NK-92 treated with Interleukin-12 subunit alpha and Interleukin-12 subunit beta, amount 100 ng/mL, for 24 hours (cell line): ENCODE measurements at places on chromosomes 5 and 9.

DNA sequence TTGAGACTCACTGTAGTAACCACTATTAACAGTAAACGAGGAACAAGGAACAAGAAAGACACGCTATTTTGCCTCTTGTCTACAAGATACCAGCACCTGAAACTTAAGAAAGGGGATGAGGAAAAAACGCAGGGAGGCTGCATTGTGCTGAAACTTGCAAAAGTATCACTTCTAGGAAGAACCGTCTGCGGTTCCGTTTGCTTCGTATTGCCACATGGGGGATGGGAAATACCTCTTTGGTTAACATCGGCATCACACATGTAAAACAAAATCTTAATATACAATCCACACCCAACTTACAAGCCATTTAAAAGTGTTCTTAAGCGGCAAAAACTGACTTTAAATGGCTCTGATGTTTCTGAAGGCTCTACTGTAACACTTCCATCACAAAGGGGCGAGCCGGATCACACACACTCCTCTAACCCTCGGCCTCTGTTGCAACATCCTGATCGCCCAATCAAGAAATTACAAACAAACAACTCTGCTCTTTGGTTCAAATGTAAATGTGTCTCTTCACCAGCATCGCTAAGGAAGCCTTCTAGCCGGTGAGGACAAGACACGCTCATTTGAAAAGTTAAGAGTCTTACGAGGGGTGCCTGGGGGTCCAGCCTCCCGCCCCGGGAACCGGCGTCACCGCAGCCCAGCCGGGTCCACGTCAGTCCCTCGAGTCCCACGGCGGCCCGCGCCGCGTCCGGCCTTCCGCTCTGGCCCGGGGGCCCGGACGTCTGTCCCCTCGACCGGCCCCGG is 621 bp downstream of the SEC16A start:
- DNase-seq, result peak; percentile 38

DNA sequence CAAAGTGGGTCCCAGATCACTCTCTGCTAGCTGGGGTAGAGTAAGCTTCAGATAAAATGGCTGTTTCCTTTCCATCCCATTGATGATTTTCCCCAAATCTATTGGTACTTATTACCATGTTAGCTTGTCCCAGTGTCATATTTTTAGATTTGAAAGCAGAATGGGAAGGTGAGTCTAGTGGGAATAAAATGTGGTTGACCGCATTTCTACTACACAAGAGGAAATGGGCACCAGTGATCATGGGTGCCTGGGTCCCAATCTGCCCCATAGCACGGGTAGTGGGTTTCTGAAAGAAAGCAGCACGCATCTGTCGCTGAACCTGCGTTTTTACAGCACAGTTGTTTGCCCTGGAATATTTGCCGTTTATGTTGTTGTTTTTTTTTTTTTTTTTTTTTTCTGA is 20.1 kb downstream of the DAPK1 start:
- DNase-seq, result no peak

GRCh38 chr9:109560470-109561132 is 62.5 kb upstream of the PTPN3 start:
- DNase-seq, result no peak

DNA sequence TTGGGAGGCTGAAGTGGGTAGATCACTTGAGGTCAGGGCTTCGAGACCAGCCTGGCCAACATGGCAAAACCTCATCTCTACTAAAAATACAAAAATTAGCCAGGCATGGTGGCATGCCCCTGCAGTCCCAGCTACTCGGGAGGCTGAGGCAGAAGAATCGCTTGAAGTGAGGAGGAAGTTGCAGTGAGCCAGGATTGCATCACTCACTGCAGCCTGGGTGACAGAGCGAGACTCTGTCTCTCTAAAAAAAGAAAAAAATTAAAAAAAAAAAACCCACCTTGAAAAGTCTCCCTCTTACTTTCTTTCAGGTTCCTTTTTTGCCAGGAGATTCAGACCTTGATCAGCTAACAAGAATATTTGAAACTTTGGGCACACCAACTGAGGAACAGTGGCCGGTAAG is 34.2 kb downstream of the CDK7 start:
- no peak for DNase-seq

DNA sequence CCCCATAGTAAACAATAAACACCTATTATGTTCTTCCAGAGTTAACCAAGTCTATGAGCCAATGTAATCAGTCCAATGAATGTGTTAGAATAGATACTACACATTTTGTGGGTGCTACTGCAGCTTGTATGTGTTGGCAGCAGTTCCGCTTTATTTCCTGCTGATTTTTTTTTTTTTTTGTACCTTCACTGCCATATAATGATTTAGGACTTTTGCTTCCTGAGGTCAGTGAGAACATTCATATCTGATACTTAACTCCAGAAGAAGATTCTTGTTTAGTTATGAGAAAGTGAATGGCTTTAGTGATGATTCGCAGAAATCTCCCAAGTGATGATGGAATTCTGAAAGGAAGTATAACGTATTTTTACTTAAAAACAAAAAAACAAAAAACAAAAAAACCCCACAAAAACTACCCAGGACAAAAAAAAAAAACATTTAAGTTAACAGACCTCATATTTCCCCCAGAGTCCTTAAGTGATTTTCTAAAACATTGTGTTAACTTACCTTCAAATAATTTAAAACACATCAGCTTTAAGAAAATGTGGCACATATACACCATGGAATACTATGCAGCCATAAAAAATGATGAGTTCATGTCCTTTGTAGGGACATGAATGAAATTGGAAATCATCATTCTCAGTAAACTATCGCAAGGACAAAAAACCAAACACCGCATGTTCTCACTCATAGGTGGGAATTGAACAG is 24.7 kb upstream of the LMNB1 start:
- no peak for DNase-seq

- no peak for DNase-seq
Observed at GRCh38 chr5:157860898-157861890, 2.2 kb upstream of the CLINT1 start.

DNA sequence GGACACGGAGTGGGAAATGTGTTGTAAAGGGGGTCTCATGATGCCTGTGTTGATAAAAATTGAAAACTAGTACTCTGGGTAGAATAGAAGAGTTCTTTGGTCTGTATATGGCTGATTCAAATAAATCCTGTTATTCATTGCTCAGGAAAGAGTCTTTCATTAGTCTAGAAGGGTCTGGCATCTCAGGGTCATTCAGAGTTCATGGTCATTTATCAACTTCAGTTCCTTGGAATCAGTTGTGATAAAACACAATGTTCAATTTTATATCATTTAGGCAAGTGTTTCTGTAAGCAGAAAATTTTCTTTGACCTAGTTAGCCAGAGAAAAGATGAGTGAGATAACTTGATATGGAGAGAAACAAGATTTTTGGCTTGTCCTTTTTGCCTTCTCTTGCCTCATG is 36.3 kb downstream of the SPATA31D1 start:
- DNase-seq, result no peak

GRCh38 chr5:74504463-74504862 is 136.1 kb downstream of the ENC1 start:
- no peak for DNase-seq

- DNase-seq, result no peak
Observed at GRCh38 chr5:21686706-21687105, 1166.4 kb downstream of the CDH12 start.

- DNase-seq, result no peak
Observed at GRCh38 chr9:71268871-71269635, 147.6 kb upstream of the TRPM3 start.

DNA sequence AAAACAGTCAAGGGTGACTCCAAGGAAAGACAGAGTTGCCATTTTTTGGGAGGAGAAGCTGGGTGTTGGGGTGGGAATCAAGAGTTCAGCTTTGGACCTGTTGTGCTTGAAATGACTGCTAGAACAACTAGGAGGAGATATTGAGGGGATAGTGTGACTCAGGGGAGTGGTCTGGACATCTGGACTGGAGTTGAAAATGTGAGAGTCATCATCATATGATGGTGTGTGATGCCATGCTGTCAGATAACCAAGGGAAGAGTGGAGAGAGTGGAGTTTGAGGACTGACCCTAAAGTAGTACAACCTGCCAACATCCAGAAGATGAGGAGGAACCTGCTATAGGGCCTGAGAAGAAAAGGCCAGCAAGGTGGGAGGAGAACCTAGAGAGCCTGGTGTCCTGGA is 199.7 kb downstream of the ARHGEF28 start:
- DNase-seq, result no peak

DNA sequence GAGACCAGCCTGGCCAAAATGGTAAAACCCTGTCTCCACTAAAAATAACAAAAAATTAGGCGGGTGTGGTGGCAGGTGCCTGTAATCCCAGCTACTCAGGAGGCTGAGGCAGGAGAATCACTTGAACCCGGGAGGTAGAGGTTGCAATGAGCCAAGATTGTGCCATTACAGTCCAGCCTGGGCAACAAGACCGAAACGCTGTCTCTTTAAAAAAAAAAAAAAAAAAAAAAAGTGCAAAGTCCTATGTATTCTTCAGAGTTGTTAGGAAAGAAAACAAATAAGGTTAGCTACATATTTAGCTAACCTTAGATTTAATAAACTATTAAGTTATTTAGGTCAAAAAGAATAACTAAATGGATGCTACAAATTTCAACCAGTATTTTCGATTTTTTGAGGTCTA is 11.5 kb downstream of the ATG12 start:
- DNase-seq, result no peak

- no peak for DNase-seq
Observed at GRCh38 chr5:43245724-43246385, 53.8 kb downstream of the NIM1K start.

DNA sequence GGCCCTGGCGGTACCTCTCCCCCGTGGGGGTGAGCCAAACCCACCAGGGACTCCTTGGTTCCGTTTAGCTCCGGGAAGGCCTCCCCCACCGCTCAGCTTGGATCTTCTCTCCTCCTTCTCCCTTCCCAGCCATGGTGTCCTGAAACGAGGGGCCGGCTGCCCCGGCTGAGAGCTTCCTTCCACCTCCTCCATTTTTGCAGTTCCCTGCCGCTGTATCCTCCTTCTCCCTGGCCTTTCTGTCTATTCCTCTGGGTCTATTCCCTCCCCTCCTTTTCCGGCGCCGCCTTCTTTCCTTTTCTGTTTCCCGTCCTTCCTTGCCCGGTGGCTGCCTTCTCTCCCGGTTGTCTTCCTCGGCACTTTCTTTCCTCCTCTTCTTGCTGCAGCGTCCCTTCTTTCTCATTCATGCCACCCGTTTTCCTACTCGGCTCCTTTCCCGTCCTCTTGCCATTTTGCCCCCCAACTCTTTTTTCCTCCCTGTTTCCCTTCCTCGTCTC is 110.4 kb downstream of the LIFR start:
- DNase-seq, result no peak

GRCh38 chr5:137375741-137376526 is 123.2 kb downstream of the SPOCK1 start:
- no peak for DNase-seq

DNA sequence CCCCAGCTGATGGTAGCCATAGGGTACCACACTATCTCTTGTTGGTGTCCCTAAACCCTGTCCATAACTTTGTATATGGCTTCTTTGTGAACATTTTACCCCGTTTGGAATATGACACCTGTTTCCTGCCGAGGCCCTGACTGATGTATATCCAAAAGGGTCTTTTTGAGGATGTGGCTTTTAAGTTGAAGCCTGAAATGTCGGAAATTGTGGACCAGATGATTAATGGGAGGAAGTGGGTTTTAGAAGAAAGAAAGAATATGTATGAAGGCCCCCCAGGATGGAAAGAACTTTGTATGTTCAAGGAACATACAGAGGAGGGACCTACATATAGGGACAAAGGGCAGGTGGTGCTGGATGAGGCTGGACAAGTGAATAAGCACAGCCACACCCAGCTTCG is 16.7 kb upstream of the TNFSF8 start:
- DNase-seq, result no peak

DNA sequence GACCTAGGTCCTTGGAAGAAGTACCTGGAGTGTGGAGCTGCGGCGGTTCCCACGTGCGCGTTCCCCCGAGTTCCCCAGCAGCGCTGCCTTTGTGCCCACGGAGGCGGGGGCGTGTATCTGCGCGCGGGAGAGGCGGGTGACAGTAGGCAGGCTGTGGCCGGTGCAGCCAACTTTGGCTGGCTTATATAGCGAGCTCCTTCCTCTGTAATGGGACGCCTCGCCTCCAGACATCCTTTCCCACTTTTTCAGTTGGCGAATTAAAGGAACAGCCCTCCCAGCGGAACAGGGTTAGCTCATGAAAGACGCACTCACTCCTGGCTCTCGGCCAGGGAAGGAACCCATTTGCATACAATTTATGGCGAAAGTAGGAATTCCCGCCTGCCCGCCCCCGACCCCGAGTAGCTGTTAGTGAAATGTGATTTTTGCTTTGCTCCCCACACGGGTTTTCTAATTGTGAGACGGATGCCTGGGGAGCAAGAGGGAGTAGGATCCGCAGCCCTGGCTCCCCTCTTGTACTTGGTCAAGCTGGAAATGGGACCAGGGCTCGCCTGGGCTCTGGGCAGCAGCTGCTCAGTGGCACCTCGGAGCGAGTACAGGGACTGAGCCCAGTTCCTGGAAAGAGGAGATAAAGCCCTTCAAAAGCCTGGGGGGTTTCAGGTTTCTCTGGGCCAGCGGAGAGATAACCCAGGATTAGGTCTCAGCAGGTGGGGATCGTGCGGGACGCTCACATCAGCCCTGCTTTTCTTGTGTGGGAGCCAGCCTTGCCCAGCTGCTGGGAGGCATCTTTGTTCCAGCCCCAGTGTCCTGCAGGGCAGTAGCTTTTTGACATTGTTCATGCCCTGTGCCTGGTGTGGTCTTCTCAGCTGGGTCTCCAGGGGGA is at the start of gene TNC:
Gene TNC, minus strand, starts transcription at position 159 of the 880 bp plus-strand sequence. CDS start 27,139 bp downstream, outside the sequence.
- no peak for DNase-seq

DNA sequence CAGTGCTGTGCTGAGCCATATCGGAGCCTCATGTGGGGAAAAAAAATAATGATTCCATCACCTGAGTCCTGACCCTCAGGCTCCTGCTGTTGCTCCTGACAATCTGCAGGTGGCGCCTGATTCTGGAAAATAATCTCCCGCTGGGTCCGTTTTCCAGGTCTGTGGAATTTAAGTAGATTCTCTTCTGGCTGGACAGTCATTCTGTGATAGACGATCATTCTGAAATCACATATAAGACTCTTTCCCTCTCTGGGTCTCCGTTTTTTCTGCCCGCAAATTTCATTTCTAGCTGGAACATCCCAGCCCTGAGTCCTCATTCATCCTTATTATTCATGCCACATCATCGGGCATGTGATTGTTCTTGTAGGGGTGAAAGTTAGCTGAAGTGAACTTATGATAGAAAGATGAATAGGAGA is 22.1 kb upstream of the STXBP1 start:
- DNase-seq, result no peak

DNA sequence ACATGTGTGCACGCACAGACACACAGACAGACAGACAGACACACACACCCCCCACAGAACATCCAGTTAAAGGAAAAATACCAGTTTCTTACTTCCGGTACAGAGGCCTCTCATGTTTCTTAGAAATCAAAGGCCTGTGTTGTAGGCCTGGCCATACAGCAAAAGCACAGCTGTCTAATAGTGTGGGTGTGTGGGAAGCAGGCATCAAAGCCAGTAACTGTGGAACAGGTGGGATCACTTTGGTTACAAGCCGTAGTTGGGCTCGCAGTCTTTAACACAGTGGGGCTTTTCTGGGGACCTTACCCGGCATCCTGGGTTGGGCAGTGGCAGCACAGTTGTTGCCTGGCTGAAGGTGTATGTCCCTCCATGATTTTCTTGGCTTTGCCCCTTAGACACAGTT is 55.2 kb downstream of the FBXL7 start:
- no peak for DNase-seq
